ENCODE measurements at places on chromosomes 6 and 20.

- DNase-seq, result no peak
Observed at GRCh38 chr6:134223796-134224420, 94.0 kb downstream of the SGK1 start.

GRCh38 chr6:36679043-36679833, 724 bp downstream of the CDKN1A start:
- peak; percentile 39 for DNase-seq

DNA sequence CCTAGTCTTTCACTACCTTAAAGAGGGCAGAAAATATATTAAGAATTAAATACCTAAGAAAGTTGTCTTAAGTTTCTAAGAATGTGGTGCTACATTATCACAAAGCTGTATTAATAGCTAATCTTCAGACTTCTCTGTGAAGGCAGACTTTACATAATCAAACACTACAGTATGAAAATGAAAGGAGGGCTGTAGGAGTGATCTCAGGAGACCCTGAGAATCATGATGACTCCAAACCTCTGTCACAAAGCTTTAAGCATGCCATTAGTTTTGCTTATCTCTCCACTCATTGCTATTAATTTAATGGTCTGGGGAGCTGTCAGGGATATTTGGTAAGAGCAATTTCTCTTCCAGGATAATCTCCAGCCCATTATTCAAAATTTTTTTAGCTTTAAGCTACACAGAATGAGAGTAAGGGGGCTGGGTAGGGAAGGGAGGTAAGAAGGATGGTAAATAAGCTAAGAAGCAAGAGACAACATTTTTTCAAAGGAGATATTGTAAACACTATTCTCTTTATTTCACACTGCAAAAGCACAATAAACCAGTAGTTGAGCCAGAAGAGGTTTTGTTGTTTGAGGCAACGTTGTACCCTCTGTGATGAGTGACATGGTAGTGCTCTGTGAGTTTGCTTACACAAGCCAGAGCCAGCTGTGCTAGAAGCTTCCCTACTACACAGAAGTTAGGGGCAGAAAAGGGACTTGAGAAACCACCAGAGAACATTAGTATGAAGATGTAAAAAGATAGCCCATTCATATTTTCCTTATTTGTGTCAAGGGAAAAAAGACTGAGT, 258.8 kb downstream of the GMDS start:
- DNase-seq, result no peak

- no peak for DNase-seq
Observed at GRCh38 chr20:44314870-44315269, 3.9 kb upstream of the FITM2 start.

DNA sequence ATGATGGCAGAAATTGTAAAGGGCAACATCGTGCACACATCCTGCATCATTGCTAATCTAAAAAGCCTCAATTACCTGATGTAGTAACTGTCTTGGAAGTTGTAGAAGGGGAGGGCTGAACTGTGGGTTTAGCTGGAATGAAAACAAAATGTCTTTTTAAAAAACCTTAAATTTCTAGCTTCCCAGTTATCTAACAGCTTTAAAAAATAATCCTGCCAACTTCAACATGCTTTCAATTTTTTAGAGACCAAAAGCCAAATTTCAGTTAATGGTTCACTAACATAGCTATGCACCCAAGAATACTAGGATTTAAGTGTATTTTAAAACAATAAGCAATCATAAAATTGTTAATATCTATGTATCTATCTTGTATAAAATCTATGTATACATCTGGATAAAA, 11.9 kb downstream of the CD164 start:
- DNase-seq, result no peak

- peak; percentile 96 for DNase-seq
Observed at GRCh38 chr6:6856538-6857523, 250.9 kb upstream of the RREB1 start.

- no peak for DNase-seq
Observed at GRCh38 chr6:154261688-154262397, 94.8 kb downstream of the IPCEF1 start.

GRCh38 chr6:157246048-157246630, 77.2 kb downstream of the TMEM242 start:
- no peak for DNase-seq

GRCh38 chr6:51737580-51738360, 349.6 kb downstream of the PKHD1 start:
- DNase-seq, result no peak

DNA sequence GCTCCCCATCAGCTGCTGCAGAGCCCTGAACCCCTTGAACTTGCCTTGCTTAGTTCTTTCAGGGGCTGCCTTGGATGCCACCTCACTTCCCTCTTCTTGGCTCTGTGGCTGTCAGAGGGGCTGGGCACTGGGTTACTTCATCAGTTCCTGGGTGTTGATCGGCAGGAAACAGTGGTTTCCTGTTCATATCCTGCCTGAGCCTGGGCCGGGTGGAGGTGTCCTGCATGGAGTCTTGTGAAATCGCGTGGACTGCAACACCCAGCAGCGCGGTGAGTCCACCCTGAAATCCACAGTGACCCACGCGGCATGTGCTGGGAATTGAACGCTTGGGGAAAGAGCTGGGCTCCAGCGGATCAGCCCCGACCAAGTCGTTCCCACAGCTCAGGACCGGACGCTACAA, 97.5 kb downstream of the CDH26 start:
- peak; percentile 67 for DNase-seq

DNA sequence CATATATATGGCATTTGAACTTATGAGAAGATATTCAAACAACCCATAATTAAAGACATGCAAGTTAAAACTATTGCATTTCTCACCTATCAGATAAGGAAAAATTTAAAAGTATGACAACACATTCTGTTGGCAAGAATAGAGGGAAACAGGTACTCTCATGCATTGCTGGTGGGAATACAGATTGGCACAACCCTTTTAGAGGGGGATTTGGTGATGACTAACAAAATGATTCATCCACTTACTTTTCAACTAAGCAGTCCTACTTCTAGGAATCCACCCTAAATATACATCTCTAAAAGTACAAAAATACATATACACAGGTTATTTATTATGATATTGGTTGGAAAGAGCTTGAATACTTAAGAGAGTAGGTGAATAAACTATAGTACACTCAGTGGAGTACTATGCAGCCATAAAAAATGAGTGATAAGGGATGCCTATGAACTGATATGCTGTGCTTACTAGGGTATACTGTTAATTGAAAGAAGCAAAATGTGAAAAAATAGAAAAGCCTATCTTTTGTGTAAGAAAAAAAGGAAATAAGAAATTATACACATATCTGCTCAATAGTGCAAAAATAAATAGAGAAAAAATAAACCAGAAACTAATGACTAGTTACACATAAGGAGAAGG, 42.2 kb downstream of the ADAT2 start:
- DNase-seq, result peak; percentile 51

DNA sequence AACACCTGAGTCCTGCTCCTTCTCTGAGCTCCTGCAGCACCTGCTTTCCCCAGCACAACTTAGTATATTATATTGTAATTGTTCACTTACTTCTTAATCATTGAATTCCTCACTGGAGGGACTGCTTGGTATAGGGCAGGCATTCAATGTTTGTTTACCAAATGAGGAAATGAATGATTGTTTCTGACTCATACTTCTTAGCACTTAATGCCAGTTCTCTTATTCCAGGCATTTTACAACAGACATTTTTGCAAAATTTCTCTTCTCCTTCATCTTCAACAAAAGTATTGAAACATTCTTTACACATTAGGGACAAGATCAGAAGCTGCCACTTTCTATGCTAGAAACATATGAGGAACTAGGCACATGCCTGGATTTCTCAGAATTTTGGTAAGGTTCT, 119.4 kb downstream of the TBX18 start:
- peak; percentile 82 for DNase-seq

GRCh38 chr6:84687431-84687830, 77.0 kb downstream of the TBX18 start:
- peak; percentile 4 for DNase-seq

- no peak for DNase-seq
Observed at GRCh38 chr6:51675922-51676275, 411.5 kb downstream of the PKHD1 start.

DNA sequence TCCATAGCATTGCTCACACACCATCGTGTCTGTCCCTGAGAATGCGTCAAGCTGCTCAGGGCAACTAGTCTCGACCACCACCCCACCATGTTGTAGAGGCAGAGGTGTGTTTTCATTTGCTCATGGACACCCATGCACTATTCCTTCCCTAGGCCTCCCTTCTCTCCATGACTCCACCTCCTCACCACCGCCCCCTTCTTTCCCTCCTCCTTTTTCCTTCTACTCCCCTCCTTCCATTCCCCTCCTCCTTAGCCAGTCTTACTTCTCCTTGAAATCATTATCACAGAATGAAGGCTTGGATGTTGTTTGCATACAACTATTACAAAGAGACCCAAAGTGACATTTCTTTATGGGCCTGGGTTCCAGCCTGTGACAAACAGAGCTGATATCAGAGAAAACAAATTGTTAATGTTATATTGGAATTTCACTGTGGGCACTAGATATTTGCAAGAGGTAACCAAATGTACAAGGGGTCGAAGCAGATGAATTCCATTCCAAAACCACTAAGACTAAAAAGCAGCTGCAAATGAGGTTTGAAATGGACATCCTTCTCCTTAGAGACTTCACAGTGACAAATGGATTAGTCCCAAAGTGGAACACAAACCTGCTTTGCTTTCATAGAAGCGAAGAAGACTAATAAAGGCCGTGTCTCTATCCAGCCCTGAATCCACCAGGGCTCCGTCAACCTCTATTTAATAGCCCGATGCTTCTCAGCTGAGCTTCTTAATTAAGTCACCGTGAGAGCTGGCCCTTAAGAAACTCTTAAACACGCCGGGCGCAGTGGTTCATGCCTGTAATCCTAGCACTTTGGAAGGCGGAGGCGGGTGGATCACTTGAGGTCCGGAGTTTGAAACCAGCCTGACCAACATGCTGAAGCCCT, 275.8 kb upstream of the SULF2 start:
- no peak for DNase-seq

DNA sequence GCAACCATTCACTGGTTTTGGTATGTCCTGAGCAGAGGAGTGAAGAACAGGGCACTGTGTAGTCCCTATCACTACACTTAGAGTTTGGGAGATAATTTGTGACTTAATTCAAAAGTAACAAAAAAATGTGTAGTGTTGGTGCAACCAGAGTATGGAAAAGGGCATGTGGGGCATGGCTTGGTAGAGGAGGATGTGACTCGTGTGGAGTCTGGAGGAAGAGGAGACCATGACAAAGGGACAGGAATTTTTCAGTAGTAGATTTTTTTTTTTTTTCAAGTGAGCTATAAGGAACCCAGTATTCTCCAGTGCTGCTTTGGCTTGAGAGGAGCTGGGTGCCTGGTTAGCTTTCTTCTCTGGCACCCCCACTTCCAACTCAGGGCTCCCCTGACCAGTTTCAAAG, 5.1 kb downstream of the MTRES1 start:
- no peak for DNase-seq

- no peak for DNase-seq
Observed at GRCh38 chr6:2361195-2361594, 115.8 kb upstream of the GMDS start.

- no peak for DNase-seq
Observed at GRCh38 chr6:46105568-46105967, 24.2 kb upstream of the ENPP4 start.

- DNase-seq, result peak; percentile 70
Observed at GRCh38 chr6:53862662-53863462, 68.1 kb downstream of the LRRC1 start.

- DNase-seq, result peak; percentile 18
Observed at GRCh38 chr6:142698751-142699150, 246.2 kb downstream of the HIVEP2 start.

GRCh38 chr20:13173201-13173600, 47.9 kb upstream of the ISM1 start:
- DNase-seq, result peak; percentile 78

- peak; percentile 56 for DNase-seq
Observed at GRCh38 chr6:13624871-13625288, 9.7 kb downstream of the NOL7 start.

DNA sequence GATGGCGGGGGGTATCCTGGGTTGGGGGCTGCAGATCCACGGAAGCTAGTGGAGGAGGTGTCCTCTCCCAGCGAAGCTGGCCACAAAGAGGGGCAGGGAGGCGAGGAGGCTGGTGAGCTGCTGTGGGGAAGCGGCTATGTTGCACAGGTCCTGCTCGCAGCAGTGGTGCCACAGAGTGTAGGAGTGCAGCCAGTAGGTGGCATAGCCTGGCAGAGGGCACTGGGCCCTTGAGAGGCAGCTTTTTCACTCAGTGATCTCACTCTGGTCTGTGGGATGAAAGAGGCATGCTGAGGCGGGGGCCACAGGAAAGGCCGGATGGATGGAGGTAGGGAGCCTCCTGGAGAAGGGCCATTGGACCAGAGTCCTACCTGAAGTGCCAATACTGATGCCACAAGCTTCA, 2.9 kb upstream of the LY6G6D start:
- peak; percentile 52 for DNase-seq

DNA sequence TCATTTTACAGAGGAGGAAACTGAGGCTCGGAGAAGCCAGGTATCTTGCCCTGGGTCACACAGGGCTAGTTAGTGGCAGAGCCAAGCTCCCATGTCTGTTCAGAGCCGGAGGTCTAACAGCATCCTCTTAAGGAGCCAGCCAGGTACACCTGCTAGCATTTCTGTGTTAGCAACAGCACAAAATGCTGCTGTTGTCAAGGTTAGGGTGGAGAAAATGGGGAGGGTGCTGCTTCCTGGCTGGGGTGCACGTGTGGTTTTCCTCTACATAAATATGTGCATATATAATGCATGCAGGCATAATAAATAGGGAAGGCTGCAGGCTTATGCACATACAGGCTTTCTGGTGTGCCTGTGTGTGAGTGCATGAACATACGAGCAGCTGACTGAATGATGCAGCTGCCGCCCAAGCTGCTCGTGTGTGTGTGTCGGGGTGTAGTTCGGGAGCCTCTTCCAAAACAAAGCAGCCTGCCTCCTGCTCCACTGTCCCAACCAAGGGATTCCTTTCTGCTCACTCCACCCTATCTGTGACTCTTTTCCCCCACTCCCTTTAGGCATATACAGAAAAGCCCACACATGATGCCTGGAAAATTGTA, 86.6 kb downstream of the CD40 start:
- DNase-seq, result no peak

- peak; percentile 61 for DNase-seq
Observed at GRCh38 chr20:46230801-46231282, 77.5 kb downstream of the CDH22 start.

DNA sequence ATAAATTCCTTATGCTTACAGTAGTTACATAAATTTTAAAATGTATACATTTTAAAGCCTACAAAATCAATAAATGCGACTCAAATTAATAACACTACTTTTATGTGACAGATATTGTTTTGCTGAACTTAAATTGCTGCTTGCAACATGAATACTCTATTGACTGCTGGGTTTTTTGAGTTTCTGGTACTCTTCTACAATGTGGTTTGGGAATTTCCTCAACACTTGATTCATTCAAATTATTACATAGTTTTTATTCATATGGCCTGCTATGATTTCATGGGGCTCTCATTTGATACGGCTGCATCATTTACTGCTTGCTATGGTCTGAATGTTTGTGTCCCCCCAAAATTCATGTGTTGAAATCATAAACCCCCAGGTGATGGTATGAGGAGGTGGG, 2.3 kb upstream of the TXLNB start:
- DNase-seq, result no peak

GRCh38 chr20:23436681-23437080, 2.8 kb upstream of the CSTL1 start:
- no peak for DNase-seq

GRCh38 chr6:166104872-166105271, 62.8 kb downstream of the TBXT start:
- DNase-seq, result no peak
